ENCODE measurements at places on chromosomes 7 and 10.
A peak's percentile ranks its signal among the peaks of the same experiment; 100 is the strongest.

GRCh38 chr7:149293946-149294633, 32.1 kb downstream of the ZNF783 start:
- no peak for DNase-seq

DNA sequence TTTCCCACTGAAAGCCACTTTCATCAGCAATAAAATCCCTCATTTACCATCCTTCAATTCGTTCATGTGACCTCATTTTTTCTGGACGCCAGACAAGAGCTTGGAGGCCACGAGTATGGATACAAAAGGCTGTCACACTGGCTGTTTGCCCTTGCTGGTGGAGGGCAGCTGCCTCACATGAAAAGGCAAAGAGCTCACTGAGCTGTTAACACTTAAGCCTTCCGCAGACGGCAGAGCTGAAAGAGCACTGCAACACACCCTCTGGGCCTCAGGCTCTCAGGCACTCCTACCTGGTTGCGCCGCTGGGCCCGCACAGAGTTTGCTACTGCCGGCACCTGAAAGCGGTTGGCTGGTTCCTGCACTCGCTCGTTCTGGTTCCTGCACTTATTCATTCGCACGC, 193.5 kb downstream of the CFTR start:
- DNase-seq, result no peak

GRCh38 chr7:93055543-93056107, 62.2 kb downstream of the SAMD9 start:
- DNase-seq, result no peak

DNA sequence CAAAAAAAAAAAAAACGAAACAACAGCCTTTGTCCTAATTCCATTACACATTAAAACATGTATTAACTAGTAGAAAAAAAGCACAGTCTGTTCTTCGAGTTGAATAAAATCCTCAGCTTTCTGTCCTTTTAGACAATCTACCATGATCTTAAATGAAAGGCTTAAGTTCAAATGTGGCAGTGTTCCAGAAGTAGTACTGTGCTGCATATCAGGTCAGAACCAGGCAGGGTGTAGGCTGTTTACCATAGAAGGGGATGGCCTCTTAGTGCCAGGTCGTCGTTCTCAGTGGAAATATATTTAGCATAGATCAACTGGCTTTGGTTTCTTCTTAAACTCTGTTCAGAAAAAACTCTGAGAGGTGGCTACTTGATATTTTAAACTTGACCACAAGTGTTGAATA, 612.0 kb downstream of the CNTNAP2 start:
- no peak for DNase-seq

GRCh38 chr10:132724446-132724845, 61.5 kb downstream of the NKX6-2 start:
- no peak for DNase-seq

GRCh38 chr10:102230861-102231356, 4.8 kb downstream of the ELOVL3 start:
- DNase-seq, result peak; percentile 25

GRCh38 chr7:76089865-76090475, 42.1 kb downstream of the MDH2 start:
- no peak for DNase-seq

GRCh38 chr10:122407375-122408125, 33.0 kb downstream of the PLEKHA1 start:
- DNase-seq, result no peak

- DNase-seq, result no peak
These were observed 246.1 kb downstream of the KLF6 start for GRCh38 chr10:3538656-3539531.

- DNase-seq, result no peak
These were observed 46.0 kb downstream of the RNF133 start for GRCh38 chr7:122652876-122653275.

GRCh38 chr10:34609287-34609940, 205.7 kb downstream of the PARD3 start:
- DNase-seq, result no peak

GRCh38 chr7:298375-298702, 8.4 kb downstream of the FOXL3 start:
- no peak for DNase-seq

- DNase-seq, result no peak
These were observed 20.3 kb downstream of the SBDS start for GRCh38 chr7:66974986-66975590.

DNA sequence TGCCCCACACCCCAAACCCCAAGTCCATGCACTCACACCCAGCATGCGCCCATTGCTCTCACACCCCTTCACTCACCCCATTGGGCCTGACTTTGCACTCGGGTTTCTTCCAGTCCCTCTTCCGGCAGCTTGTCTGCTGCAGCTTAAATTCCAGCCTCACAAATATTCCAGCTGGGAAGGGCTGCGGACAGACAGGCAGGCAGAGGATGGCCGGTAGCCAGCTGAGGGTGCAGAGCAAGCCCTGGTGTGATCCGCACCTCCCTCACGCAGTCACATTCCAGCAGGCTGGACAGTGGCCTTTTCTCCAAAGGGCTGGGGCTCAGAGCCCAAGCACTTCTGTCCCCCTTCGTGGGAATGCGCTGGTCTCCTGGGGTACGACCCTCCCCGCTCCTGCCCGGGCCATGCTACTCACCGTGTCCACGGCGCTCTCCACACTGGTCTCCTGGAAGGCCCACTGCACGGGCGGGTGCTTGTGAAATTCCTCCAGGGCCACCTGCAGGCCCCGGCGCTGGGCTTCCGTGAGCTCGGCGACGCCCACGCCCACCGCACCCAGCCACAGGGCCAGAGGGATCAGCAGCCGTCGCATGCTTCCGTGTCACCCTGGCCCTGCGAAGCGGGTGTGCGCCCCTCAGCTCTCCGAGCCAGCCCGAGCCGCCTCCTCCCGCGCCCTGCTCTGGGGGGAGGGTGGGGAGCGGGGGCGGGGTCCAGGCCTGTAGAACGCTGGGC, 1.2 kb downstream of the RARRES2 start:
- DNase-seq, result no peak

DNA sequence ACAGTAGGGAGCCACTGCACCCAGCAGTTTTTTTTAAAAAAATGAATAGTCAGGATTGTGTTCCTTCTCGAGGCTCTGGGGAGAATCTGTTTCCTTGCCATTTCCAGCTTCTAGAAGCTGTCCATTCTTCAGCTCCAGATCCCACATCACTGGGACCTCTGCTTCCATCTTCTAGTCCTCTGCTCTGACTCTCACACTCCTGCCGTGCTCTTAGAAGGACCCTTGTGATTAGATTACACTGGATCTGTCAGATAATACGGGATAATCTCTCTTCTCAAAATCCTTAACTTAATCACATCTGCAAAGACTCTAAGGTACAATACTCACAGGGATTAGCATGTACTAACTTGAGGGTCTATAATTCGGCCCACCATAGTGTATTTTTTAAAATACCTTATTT, 158.9 kb upstream of the SP4 start:
- DNase-seq, result no peak

GRCh38 chr7:32347244-32347828, 142.8 kb downstream of the LSM5 start:
- DNase-seq, result no peak

GRCh38 chr7:35286422-35286821, 32.5 kb upstream of the TBX20 start:
- DNase-seq, result no peak

- DNase-seq, result peak; percentile 98
These were observed at the start of gene PTER for GRCh38 chr10:16436758-16437539. TSS of gene PTER (plus strand) at chr10:16437010. CDS start at chr10:16484385, 47,375 bp downstream.

- DNase-seq, result no peak
These were observed 16.3 kb downstream of the ZMIZ1 start for GRCh38 chr10:79084972-79085597.

DNA sequence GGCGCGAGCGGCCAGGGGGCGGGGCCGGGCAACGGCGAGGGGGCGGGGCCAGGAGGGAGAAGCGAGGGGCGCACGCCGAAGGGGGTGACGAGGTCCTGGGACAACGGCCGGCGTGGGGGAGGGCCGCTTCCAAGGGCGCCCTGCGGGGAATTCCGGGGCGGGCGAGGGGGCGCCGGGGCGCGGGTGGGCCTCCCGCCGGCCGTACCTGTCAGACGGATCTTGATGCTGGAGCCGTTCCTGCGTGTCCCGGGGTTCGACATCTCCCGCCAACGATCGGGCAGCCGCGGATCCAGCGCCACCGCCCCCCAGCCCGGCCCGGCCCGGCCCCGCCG, 421 bp downstream of the SMURF1 start:
- DNase-seq, result no peak

GRCh38 chr10:8057636-8058273, 3.3 kb downstream of the GATA3 start:
- no peak for DNase-seq

GRCh38 chr10:129411772-129412171, 55.3 kb upstream of the MGMT start:
- no peak for DNase-seq

DNA sequence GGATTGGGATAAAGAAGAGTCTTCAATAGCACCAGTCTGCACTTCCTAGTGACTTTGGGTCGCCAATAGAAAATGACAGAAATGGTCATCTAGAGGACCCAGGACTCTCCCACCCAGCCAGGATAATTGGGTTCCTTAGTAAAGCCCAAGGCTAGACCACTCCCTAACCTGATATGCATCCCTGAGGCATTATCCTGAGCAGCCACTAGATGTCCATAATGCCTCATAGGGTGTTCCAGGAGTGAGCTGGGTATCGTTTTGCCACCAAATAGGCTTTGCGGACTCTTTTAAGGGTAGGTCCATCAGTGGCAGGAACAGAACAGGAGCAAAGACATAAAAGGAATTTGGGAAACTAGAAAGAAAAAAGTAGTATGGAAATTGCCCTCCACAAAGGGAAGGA, 4.5 kb upstream of the LRRC4 start:
- no peak for DNase-seq

- DNase-seq, result no peak
These were observed 295.9 kb downstream of the CSTF2T start for GRCh38 chr10:51403521-51403920.

- no peak for DNase-seq
These were observed 57.0 kb downstream of the CALD1 start for GRCh38 chr7:134836447-134836846.

DNA sequence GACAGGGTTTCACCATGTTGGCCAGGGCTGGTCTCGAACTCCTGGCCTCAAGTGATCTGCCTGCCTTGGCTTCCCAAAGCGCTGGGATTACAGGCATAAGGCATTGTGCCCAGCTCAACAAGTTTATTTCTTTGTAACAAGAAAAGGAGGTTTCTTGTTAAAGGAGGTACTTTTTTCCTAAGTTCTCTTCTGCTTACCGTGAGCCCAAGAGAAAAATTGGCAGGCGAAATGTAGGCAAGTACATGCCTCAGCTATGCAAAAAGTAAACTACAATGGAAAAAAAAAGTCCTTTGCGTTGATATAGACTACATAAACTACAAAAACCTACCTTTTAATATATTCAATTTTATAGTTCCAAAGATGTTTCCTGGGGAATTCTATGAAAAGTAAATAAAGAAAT, 122.6 kb downstream of the DKK1 start:
- no peak for DNase-seq

- no peak for DNase-seq
These were observed 78.3 kb upstream of the LRRC17 start for GRCh38 chr7:102834466-102834865.

GRCh38 chr7:2214636-2215035, 18.1 kb downstream of the MAD1L1 start:
- no peak for DNase-seq

DNA sequence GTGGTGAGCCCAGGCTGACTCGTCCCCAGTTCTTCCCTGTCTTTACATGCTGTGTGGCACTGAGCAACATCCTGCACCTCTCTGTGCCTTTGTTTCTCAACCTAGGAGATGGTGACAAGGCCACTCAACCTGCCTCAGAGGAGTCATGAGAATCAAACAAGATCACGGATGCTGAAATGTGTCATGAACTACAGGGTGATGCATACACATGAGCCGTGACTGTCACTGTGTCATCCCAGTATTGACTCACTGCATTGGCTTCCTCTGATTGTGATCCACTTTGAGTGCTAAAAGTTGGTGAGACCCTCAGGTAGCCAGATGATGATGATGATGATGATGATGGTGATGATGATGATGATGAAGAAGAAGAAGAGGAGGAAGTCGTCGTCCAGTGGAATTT, 11.5 kb downstream of the C10orf71 start:
- no peak for DNase-seq

GRCh38 chr10:122140941-122141623, 130.0 kb upstream of the BTBD16 start:
- DNase-seq, result no peak

DNA sequence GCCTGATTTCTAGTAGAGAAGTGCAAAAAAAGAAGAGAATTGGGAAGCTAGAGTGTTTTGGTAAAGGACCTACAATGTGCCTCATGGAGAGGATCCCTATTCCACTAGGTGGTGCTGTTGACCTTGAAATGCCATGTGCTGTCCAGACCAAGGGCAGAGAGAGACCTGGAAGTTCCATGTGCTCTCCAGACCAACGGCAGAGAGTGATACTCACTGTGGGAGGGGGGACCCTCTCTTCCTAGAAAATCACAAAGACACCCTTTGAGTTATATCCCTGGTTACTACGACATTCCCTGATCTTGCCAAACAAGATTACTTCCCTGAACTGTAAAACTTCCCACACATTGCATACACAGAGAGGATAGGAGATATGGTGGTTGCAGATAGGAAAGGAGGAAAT, 212.7 kb upstream of the ZNF804B start:
- no peak for DNase-seq

DNA sequence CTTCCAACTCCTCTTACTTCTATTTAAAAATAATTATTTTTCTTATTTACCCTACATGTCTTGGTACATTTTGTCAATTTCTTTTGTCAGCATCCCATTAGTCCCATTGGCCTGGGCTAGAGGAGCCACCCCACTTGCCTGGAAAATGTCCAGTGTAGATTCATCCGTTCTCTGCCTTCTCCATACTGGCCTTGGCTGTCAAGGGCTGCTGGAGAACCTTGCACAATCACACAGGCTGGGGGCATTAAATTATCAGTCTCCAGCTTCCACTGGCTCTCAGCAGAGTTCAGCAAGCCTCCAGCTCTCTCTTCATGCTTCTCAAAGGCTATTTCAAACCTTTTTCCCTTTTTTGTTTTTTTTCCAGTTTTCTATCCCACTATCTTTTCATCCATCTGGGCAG, 13.8 kb upstream of the ZCCHC24 start:
- DNase-seq, result no peak

- no peak for DNase-seq
These were observed 3.0 kb downstream of the UCMA start for GRCh38 chr10:13231190-13231589.

Data from stimulated activated CD4-positive, alpha-beta T cell treated with anti-CD3 and anti-CD28 coated beads, Interleukin-15, amount 100 ng/mL, for 1 hour (primary cell).